Activated CD4-positive, alpha-beta T cell treated with anti-CD3 and anti-CD28 coated beads, Interleukin-2, amount 50 U/mL, for 1 hour (primary cell): ENCODE measurements at places on chromosomes 4 and X.

- DNase-seq, result no peak
Measured at GRCh38 chrX:149467920-149468319, 37.2 kb downstream of the IDS start.

DNA sequence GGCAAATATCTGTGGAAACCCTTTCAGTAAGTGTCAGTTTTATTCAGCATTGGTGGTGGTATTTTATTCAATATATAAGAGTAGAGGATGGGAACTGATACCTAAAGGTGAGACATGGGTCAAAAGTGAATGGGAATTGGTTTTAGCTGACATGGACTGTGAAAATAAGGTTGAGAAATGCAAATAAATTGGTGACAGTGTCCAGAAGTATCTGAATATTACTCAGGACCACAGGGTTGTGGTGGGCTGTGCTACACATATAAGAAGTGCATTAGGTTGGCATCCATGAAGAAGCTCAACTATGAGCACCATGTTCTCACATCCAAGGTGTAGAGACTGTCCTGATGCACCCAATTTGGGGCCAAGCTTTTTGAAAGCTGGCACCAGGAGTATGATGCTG is 45.0 kb downstream of the ETDC start:
- DNase-seq, result no peak

- no peak for DNase-seq
Measured at GRCh38 chrX:116757491-116757890, 294.7 kb upstream of the CT83 start.

GRCh38 chr4:16264798-16265197 is 38.5 kb upstream of the TAPT1 start:
- DNase-seq, result no peak

- no peak for DNase-seq
Measured at GRCh38 chr4:121977251-121978171, 25.7 kb upstream of the TRPC3 start.

GRCh38 chr4:35216636-35217035 is 1027.7 kb downstream of the ARAP2 start:
- DNase-seq, result no peak

GRCh38 chrX:101394372-101394771 is 3.6 kb downstream of the RPL36A start:
- DNase-seq, result no peak

GRCh38 chr4:57095245-57095644 is 14.9 kb downstream of the IGFBP7 start:
- DNase-seq, result no peak

DNA sequence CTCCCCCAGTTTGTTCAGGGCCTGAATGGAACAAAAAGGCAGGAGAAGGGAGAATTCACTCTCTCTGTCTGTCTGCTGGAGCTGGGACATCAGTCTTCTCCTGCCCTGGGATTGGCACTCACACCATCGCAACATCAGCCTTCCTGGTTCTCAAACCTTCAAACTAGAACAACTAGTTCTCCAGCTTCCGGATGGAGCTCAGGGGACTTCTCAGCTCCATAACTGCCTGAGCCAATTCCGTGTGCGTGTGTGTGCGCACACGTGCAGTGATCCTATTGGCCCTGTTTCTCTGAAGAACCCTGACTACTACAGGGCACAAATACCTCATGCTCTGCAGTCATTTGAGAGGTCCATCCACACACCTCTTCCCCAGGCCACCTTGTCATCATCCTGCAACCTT is 18.7 kb upstream of the MAN2B2 start:
- no peak for DNase-seq

DNA sequence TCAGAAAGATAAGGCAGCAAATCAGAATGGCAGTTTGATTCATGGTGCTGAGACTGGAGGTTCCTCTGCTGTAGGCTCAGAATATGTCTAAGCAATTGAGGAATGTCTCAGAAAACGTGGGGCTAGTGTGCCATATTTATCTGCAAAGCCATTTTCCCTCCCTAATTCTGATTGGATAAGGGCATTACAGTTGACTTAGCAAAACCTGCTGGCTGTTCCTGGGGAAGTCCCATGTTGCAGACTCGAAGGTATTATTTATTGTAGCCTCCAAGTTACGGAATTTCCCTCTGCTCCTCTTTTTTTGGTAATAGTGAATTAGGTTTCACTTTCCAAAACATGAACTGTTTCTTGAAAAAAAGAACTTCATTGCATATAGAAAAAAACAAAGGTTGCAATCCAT is at the start of gene CXCL10:
TSS of gene CXCL10 (minus strand) at position 109 of the 400 bp plus-strand sequence. CDS start at position 43, 66 bp downstream.
- no peak for DNase-seq
